ENCODE measurements at places on chromosomes 2 and 18. TPM values are rescaled to one million over a fixed set of nuclear protein-coding genes. Genes with fewer than 3 reads are reported as not detected.

DNA sequence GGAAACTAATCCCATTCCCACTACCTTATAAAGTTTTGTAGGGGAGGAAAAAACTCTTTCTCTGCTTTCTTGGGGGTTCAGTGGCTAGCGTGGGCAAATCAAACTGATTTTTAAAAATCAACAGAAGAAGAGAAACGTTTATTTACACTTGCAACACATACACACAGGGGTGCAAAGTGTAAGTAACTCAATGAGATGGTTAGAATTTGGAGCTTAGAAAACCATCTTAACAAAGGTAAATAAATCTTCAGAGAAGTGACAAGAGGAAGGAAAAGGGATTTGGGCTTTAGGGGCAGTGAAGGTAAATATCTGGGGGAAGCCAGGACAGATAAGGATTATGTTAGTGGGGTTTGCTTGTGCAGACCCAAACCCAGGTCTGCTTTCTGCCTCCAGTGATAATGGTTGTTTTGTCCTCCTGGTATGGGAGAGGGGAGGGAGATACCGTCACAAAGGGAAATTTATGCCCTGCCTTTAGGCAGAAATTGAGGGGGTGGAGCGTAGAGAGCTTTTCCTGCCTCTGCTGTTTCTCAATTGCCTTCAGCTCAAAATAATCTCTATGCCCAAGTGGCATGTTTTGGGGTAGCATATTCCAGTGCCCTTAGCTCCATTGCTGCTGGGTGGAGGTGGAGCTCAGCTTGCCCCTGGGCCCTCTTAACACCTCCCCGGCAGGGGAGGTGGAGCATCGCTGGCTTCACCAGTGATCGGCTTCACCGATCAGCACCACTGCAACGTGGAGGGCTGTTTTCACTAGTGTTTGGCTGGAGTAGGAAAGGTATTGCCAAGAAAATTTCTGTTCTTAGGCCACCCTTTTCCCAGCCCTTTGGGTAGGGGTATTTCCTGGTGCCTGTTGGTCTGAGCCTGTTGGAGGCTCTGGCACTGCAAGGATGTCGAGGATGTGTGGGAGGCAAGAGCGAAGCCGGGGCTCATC, 92.2 kb downstream of the TEX51 start:
- no peak for DNase-seq

Gene IGFBP2
- total RNA-seq: 18.3 TPM

Gene LYG1
- 1.2 TPM for total RNA-seq

Gene CYP1B1
- total RNA-seq: 53.3 TPM

Gene LHCGR
- total RNA-seq: not detected

Gene PLB1
- total RNA-seq: 0.91 TPM

Gene SLC5A7
- not detected for total RNA-seq

DNA sequence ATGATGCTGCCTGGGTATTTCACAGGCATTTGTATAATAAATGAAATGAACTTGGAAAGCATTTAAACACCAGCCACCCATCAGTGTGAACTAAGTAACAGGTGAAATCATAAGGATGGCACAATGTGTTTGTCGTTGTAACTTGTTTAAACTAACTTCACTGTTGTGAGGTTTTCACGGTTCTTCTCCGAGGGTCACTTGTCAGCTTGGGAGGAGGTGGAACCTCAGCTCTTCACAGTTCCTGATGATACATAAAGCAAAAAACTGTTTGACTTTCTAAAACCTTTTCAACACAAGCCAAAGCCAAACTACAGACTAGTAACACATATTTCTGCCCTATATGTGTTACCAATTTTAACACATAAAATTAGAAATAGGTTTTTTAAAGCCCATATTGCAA, 13.1 kb downstream of the TMEM18 start:
- DNase-seq: no peak

- no peak for DNase-seq
Measured at GRCh38 chr18:76725445-76725844, 96.9 kb upstream of the ZNF236 start.

Gene UNC80
- not detected for total RNA-seq

- no peak for DNase-seq
Measured at GRCh38 chr2:230885463-230886130, 20.9 kb downstream of the ITM2C start.

DNA sequence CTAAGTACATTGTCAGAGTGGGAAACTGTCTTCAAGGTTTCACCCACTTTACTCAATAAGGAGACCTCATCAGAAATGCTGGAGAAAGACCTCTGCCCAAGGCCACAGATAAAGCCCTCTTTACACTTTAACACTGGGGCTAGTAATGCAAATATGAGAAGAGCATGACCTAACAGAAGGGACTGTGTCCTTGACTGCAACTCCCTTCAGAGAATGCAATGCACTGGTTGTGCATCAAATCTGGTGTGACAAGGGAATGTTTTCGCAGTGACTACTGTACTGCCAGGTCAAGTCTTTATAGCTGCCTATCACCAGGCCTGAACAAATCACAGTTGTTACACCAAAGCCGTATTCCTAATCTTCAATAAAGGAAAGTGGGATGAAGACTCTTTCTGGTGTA, 28.6 kb downstream of the CDH19 start:
- no peak for DNase-seq

Gene KCTD1
- total RNA-seq: 29.5 TPM

DNA sequence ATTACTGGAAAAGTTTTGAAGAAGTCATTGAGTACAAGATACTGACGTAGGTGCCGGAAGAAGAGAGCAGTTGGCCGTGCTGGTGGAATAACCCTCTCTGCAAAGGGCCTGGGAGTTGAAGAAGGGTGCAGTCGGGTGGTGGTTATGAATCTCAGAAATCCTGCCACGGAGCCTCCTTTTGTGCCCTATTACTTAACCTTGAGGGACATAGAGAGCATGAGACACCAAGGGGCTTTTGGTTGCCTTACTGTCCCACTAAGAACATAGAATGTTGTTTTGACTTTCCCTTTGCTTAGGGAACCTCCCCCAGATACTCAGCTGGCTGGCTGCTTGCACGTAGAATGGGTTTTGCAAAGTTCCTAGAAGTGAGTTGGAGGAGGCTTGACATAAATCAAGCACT, 1.3 kb upstream of the CD28 start:
- DNase-seq: no peak

Gene REEP1
- not detected for total RNA-seq

DNA sequence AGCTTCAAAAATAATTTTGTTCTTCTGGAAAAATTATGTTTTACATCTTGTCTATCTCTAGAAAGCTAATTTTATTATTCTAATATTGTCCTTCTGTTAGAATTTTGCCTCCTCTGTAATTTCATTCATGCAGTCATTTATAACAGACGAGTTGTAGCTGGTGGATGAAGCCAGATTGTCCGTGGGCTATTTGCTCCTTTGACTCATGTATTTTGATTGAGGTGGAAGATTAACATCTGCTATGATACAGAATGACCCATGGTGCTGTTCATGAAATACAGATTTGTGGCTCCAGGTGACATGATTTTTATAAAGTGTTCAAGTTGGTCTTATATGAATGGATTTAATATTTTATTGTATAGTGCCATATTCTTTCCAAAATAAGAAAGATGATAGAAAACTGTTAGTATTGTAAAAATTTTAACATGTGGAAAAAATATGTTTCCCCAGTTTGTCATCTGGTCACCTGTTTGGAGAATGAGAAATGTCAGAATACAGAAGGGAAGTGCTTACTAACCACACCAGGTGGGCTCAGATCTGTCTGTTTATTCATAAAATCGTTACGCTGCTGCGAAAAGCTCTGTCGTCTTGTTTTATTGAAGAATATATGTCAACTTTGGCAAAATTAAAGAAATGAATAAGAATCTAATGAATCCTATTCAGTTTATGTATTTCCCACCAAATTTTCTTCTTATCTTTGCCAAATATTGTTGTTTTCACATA, 20.4 kb upstream of the L3MBTL4 start:
- DNase-seq: no peak

DNA sequence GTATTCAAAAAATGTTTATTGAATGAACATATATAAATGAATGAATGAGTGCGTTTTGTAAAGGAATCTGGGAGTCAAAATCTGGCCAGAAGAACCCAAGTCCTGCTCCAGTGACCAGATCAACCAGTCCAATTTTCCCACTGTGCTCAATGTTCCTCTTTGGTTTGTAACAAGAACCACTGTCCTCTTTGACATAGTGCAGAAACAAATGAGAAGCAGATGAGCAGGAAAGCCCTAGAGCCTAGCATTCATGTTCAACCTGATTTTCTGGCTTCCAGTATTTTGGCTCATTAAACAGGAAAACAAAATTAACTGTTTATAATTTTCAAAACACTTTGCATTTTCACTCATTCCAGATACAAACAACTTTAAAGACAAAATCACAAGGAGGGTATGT, 23.2 kb downstream of the FAM124B start:
- no peak for DNase-seq

GRCh38 chr2:73611867-73612266, 30.4 kb downstream of the NAT8 start:
- DNase-seq: peak; percentile 5

- DNase-seq: peak; percentile 66
Measured at GRCh38 chr2:98086491-98087446, at the start of gene VWA3B. VWA3B (plus strand) TSS chr2:98087167; CDS start chr2:98093093, 5,926 bp downstream.

- peak; percentile 19 for DNase-seq
Measured at GRCh38 chr2:42386682-42387081, 25.7 kb upstream of the COX7A2L start.

Gene DNER
- 49.2 TPM for total RNA-seq

GRCh38 chr2:74216642-74217041, 18.2 kb downstream of the MTHFD2 start:
- DNase-seq: no peak

DNA sequence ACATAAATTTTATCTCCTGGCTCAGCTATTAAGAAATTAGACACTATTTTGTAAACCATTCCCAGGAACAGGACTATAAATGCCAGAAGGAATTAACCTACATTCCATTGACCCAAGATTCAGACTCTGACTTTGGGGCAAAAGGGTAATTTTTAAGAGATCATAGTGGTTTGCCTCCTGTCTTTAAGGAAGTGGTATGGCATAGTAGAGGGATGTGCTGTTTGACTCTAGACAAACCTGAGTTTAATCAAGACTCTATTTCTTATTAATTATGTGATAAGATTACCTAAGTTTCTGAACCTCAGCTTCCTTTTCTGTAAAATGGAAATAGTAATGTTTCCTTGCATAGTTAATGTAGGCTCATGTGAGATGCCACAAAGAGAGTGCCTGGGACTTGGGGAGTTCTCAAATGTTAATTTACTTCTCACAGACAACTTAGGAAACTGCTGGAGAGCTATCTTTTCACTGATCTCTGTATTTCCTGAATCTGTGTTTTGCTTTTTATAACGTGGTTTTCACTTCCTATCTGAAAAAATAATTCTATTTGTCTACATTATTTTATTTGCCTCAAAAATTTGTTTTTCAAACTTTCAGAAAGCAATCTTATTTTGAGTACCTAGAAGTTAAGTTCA, 11.9 kb upstream of the SLC40A1 start:
- no peak for DNase-seq

DNA sequence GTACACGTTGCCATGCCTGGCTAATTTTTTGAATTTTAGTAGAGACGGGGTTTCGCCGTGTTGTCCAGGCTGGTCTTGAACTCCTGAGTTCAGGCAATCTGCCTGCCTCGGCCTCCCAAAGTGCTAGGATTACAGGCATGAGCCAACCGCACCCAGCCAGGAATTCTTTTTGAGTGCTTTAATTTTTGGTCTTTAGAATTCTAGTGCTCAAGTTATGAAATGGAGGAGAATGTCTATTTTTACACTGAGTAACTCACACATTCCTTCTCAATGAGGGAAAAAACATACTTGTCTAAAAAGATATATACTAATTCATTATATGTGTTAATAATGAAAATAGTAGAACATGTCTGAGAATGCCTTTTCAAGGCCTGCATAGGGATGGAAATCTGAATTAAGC, 8.5 kb downstream of the ZNF396 start:
- DNase-seq: no peak

DNA sequence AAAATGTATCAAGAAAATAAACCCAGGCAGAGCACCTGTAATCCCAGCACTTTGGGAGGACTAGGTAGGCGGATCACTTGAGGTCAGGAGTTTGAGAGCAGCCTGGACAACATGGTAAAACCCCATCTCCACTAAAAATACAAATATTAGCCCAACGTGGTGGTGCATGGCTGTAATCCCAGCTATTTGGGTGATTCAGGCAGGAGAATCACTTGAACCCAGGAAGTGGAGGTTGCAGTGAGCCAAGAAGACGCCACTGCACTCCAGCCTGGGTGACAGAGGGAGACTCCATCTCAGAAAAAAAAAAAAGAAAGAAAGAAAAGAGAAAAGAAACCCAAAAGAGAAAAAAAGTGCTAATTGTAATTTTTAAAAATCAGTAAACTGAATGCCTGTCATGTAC, 41.4 kb downstream of the DDX18 start:
- DNase-seq: no peak

GRCh38 chr2:25256488-25256875, 85.2 kb downstream of the DNMT3A start:
- no peak for DNase-seq

- no peak for DNase-seq
Measured at GRCh38 chr18:27042177-27042576, 142.9 kb downstream of the CHST9 start.

DNA sequence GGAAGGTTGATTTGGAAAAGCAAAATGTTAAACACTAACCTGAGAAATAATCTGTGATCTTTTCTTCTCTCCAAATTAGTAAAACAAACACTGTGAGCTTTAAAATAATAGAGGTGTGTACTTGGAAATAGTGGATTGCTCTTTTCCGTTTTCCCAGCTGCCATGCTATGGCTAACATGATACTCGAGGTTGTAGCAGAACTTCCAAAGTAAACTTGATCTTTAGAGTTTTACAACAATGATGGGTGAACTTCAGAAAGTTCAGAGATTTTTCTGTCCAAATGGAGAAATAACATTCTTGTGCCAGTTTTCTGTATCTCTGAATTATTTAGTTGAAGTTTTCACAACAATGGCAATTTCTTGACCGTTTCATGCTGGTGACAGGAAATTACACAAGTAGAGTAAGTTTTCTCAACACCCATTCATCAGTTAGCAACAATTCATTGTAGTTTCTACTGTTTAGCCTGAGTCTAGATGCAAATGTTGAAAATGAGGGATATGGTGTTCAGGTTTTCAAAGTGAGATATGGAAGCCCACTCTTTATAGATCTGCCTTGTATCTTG, 135.3 kb upstream of the CTAGE1 start:
- no peak for DNase-seq

- peak; percentile 12 for DNase-seq
Measured at GRCh38 chr2:149902081-149902480, 314.5 kb upstream of the MMADHC start.

Gene ALK
- total RNA-seq: not detected

Gene REG3G
- not detected for total RNA-seq

- DNase-seq: no peak
Measured at GRCh38 chr2:19360266-19360965, 2.0 kb upstream of the OSR1 start.

DNA sequence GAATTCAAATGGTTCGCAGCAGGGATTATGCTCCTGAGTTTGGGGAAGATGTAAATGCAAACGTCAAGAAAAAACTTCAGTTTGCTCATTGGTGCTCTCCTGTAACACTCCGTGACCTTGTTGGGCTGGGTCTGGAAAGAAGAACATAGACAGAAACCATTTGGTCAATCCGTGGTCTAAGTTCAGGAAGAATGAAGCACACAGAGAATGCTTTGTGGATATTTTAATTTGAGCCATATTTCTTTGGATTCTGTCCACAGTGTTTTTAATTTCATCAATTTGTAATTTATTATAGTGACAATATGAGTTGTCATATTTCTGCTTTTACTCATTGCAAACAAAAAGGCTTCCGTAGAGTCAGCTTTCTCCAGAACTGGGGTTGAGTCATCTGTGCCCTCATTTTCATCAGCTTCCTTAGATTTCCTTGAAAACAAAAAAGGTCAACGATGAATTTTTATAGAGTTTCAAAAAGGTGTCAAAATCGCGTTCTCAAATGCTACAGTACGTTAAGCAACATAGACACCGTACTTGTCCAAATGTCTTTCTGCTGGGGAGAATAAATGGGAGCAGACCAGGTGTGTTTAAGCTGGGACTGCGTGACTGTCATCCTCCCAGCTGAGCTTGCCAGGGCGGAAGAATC, 606.4 kb downstream of the RNF144A start:
- peak; percentile 23 for DNase-seq
